ENCODE measurements at places on chromosomes 4 and X.

- DNase-seq = no peak
These were observed 35.0 kb upstream of the MXD4 start for GRCh38 chr4:2296631-2297601.

GRCh38 chrX:78106651-78106986 is 2.6 kb downstream of the PGK1 start:
- DNase-seq = no peak

- DNase-seq = no peak
These were observed 29.2 kb downstream of the SULT1E1 start for GRCh38 chr4:69830560-69831269.

- no peak for DNase-seq
These were observed 125.0 kb downstream of the PPP3CA start for GRCh38 chr4:101222156-101222845.

- no peak for DNase-seq
These were observed 277.5 kb downstream of the IL15 start for GRCh38 chr4:141913928-141914327.

GRCh38 chr4:612749-613125 is 12.6 kb upstream of the PDE6B start:
- DNase-seq = no peak

DNA sequence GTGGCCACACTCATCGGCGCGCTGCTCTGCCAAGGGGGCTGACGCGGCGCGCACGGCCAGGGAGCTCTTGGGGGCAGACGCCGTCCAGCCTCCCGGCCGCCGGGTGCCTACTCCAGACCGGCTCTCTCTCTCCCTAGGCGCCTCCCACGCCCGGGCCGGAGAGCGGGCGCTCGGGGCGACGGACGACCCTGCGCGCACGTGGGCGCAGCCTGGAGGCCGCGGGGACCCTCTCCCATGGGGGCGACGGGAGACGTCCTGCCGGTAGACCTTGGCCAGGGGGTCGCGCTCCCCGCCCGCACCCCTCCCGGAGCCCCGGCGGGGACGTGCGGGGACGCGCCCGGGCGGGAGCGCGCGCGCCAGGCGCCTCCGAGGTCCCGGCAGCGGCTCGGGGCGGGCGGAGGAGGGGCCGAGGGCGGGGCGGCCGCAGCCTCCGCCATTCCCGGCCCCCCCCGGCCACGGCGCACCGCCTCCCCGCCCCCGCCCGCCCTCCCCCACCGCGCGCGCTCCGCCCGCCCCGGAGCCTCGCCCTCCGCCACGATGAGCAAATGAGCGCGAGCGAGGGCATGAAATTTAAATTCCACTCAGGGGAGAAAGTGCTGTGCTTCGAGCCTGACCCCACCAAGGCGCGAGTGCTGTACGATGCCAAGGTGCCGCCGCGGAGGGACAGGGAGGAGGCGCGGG is at the start of gene MSL3:
Gene MSL3 (plus strand): TSS at position 519 of the 681 bp plus-strand sequence. CDS start 27 bp downstream, at position 546.
- peak; percentile 55 for DNase-seq

GRCh38 chr4:147769386-147769785 is 37.5 kb downstream of the ARHGAP10 start:
- DNase-seq = no peak

DNA sequence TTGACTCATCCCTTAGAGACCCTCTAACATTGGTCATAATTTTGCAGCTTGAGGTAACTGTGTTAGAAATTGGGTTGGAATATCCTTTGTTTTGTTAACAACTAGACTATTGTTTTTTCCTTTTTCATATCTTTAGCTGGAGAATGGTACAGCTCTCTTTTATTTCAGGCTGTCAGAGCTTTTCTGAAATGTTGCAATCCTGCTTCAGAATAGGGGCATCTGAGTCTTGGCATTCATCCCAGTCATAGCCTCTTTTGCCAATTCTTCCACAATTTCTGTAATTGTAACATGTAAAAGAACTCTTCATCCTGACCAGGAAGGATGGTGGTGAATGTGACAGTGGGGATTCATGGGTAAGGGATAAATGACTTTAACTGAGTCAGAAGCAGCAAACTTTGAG is 128.7 kb downstream of the FHIP1A start:
- DNase-seq = no peak

DNA sequence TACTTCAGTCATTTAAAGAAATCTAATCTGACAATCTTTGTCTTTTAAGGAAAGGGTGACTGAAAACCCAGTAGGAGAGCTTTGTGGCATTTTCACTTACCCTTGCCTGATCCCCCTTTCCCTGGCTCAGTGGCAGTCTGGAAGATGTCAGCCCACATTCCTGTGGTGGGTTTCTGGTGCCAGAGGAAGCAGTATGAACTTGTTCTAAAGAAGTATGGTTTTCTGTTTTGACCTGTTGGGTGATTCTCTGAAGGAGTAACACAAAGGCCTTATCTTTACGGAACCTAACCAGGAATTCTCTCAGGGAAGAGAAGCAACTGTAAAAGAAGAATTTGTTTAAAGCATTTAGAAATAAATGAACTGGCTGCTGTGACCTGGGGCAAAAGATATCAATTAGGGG is 41.9 kb downstream of the BMP15 start:
- DNase-seq = no peak

All from activated effector memory CD4-positive, alpha-beta T cell treated with Interleukin-2 at 50 U/mL for 16 hours (primary cell).